ENCODE measurements at places on chromosomes 4 and X.

- no peak for DNase-seq
Measured at GRCh38 chrX:19727887-19728648, 159.3 kb downstream of the SH3KBP1 start.

- DNase-seq = no peak
Measured at GRCh38 chr4:133314991-133315390, 165.9 kb downstream of the PCDH10 start.

DNA sequence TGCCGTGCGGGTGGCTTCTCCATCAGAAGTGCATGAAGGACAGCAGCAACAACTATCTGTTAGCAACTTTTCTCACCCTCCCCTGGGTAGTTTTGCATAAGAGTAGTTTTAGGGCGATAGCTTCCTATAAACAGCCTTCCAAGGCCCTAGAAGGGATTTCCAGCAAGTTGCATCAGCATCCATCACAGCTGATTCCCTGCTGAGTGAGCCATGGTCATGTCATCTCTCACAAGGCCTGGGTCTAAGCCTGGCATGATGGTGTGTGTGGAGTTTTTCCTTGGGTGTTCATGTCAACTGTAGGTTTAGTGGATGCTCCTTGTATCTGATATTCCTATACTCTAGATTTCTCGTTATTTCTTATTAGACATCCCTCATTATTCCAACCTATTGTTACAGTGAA lies 2324.7 kb upstream of the AGA start:
- no peak for DNase-seq

- DNase-seq = peak; percentile 84
Measured at GRCh38 chr4:123340381-123340701, 56.3 kb upstream of the SPRY1 start.

DNA sequence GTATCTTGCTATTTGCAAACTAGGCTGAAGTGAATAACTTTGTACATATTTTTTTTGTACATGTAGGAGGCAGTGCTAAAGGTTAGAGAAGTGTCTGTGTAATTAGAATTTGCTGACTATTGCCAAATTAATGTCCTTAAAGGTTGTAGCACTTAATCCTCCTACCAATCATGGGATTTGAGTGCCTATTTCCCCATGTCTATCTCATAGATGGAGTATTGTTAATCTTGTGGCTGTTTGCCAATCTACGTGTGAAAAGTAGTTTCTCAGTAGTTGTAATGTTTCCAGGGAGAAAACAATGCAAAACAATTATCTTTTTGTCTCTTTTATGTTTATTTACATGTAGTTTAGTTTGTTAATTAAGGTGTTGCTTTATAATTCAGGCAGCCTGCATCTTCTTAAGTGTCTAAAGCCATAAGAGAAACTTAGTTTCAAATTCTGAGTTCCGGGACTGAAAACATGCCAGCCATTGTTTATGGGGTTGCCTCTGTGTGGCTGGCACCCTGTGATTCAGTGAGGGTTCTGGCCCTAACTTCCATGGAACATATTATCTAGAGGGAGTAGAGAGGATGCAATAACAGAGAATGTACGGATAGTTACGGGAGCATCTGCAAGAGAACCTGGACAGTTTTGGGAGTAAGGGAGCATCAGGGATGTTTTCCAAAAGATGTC lies 142.4 kb downstream of the KLHL8 start:
- DNase-seq = no peak

GRCh38 chr4:39700554-39700953 lies 2.6 kb downstream of the UBE2K start:
- no peak for DNase-seq

DNA sequence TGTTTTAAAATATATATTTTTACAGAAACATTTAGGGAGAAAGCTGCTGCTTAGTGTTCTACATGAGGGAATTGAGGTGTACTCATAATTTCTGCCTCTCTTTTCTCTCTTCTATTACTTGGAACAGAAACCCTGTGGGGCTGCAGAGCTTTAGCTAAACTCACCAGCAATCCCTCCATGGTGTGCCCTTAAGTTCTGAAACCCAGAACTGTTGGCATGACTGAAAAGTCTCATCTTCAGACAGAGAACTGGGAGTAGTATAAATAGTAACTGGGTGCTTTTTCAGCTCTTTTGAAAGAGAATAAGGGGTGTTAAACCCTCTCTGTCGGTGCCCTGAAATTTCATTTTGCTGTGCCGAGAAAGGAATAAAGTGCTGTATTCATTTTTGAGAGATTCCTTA lies 294.9 kb upstream of the BOD1L1 start:
- DNase-seq = no peak

DNA sequence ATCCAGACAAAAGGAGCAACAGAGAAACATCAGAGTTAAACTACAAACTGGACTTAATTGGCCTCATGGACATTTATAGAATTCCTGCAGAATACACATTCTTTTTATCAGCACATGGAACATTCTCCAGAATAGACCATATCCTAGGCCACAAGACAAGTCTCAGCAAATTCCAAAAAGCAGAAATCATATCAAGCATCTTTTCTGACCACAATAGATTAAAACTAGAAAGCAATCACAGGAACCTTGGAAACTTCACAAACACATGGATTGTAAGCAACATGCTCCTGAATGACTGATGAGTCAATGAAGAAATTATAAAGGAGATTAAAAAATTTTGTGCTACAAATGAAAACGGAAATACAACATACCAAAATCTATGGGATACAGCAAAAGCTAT lies 526.7 kb downstream of the PCDH7 start:
- DNase-seq = no peak

DNA sequence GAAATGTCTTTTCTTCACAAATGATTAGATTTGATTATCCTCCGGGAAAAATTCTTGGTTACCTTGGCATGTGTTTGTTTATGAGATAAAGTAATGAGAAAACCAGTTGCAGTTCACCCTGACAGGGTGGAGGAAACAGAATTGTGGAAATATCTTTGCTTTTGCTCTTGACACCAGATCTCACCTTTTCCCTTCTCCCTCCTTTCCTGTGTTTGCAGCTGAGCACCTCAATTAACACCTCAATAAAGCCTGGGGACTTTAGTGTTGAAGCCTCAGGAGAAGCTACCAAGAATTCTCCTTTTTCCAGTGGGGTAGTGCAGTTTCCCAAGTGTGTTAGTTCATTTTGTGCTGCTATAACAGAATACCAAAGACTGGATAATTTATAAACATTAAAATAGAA lies 350.8 kb upstream of the IGFBP7 start:
- no peak for DNase-seq

- DNase-seq = no peak
Measured at GRCh38 chr4:30630431-30630830, 89.7 kb upstream of the PCDH7 start.

DNA sequence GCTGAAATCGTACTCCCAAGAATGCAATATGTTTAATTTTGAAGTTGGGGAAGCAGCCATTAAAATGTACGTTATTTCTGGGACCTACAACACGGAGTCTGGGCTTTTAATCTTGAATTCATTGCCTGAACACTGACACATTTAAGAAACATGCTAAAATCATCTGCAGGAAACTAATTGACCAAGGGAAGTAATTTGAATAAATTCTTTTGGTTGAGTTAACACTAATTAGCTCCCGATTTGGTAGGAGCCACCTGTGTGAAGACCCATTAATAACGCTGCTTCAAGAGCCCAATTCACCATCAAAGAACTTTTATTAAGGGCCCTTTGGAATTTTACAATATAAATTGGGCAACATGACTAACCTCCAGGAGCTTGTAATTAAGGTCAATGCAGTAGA lies 309.2 kb downstream of the RAB28 start:
- no peak for DNase-seq

GRCh38 chr4:150909116-150909515 lies 106.0 kb downstream of the LRBA start:
- DNase-seq = no peak

DNA sequence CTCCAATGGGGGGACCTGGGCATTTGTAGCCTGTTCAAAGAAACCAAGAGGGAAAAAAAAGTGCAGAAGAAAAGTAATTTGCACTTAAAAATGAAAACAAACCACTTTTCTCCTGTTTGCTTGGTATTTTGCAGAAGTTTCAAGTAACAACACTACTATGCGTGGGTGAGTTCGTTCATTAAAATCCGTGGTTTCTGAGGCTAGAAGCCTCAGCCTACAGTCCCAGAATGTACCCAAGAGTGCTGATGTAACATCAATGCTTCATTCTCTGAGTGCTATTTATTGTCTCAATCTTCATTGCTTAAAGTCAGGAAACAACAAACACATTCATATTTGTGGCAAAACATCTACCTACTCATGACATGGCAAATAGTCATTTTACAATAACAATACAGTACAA lies 29.2 kb downstream of the LGI2 start:
- DNase-seq = no peak

DNA sequence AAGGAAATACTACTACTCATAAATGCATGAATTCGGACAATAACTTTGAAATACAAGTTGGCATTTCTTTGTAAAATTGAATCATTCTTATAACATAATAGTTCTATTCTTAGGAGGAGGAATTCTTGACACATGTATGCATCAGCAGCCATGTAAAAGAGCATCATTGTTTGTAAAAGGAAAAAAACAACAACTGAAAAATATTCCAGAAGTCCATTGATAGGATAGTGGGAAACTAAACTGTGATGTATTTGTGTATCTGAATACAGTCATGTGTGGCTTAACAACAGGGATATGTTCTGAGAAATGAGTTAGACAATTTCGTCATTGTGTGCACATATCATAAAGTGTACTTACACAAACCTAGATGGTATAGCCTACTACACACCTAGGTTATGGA lies 102.0 kb upstream of the SH3RF1 start:
- DNase-seq = no peak

DNA sequence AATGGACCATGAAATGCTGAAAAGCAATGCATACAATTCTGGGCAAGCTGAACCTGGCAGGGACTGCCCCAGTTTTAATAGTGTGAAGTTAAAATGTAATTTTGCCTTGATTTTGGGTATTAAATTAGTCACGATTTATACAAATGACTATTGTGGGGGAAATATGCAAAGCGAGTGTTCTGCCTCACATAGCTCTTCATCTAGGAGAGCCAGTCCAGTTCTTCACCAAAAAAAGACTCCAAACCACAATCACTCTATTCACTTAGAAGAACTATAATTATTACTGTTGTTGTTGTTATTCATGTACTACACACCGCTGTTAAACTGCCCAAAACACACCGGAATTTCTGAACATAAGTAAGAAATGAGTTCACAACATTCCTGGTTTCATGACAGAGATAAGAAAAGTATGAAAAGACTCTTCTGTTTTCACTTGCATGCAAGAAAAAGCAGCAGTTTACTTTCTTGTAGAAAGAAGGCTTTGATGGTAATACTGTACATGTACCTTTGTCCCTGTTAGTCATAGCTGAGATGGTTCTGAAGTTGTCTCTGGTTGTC lies 101.9 kb downstream of the QRFPR start:
- DNase-seq = no peak

- DNase-seq = peak; percentile 84
Measured at GRCh38 chr4:147339100-147339499, 141.8 kb upstream of the EDNRA start.

- no peak for DNase-seq
Measured at GRCh38 chr4:94214703-94215319, 7.1 kb downstream of the SMARCAD1 start.
